ENCODE measurements at places on chromosomes 1 and 21.

DNA sequence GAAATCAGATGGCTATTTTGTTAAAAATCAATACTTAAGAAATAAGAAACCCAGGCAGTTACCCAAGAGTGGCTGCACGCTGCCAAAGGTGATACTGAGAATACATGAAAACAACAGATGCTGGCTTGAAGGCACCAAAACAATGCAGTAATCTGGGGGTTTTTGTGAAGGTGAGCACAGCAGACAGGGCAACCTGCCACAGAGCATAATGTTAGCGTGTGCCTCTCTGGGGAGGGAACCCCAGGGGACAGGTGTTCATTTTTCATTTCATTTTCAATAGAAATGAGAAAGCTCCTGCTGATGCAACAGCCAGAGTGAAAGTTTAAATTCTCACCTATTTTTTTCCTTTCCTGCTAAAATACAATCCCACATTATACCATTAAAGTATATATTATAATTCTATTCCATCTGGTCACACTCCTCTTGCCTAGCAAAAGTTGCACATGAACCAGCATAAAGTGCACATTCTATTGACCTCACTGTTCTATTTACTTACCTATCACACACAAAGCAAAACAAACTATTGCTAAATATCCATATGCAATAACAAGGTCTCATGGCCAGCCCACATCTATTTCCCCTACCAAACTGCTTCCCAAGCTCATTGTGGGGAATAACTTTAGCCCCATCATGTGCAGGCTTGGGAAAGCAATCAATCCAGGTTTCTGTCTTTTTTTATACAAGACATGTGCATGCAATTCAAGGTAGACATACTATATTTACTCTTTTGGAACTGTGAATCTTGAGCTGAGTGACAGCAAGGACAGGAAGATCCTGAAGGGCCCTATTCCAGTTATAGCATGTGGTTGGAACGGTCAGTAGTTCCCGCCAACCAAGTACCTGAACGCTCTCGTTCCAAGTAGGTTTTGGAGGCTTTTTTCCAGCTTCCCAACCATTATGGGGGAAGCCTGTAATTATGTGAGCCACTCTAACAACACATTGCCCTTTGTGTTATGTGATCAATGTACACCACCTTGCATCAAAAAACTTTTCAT is 173.6 kb downstream of the RERE start:
- no peak for DNase-seq

- no peak for DNase-seq
These were observed 31.2 kb upstream of the COL6A2 start for GRCh38 chr21:46066591-46067331.

DNA sequence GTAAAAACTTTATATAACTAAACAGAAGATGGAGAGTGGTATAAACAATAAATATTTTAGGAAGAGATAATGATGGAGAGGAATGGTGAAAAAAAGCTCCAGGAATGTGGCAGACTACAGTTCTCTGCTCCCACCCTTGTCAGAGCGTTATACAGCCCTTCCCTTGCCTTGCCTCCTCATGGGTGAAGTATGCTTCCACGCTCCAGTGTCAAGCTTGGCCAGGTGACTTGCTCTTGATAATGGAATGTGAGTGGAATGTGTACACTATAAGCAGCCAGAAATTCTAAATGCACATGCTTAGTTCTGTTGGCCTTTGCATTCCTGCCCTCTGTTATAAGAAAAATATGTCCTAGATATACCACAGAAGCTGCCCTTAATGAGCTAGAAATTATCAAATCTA is 24.7 kb upstream of the POGK start:
- no peak for DNase-seq

- no peak for DNase-seq
These were observed 373.8 kb downstream of the HHAT start for GRCh38 chr1:210702506-210702905.

DNA sequence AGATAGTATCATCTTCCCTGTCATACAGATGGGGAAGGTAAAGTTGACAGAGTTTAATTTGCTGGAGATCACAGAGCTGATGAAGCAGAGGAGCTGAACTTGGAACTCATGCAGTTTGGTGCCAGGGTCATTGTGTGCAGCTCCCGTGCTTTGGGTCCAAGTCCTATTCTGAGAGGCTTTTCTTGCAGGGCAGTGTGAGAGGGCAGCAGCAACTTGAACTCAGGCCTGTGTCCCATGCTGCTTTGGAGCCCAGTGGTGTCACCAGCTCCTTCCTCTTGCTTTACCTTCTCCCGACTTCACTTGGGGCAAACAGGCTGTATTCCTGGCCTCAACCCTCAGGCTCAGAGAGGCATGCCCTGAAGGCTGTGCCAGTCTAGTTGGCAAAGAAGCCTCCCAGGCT is 24.7 kb downstream of the INAVA start:
- no peak for DNase-seq

DNA sequence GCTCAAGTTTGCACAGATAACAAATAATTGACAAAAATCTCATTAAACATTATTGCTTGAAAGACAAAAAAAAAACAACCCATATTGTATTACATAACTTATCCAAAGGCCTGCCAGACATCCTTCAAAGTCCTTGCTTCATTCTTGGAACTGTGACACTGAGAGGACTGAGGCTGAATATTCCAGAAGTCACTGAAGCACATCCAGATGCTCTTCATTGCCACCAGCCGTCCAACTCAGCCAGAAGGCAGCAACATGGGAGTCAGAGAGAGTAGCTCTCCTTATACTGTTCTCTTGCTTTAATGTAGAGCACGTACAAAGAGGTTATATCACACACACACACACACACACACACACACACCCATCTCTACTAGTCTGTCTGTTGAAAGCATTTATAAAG is 755.0 kb downstream of the LTN1 start:
- DNase-seq, result no peak

GRCh38 chr21:38796424-38796823 is 9.3 kb upstream of the ETS2 start:
- DNase-seq, result no peak

Measured in activated gamma-delta T cell treated with Interleukin-2 at 50 U/mL for 16 hours (primary cell).